ENCODE measurements at places on chromosomes 7 and 10.

- DNase-seq = no peak
Measured at GRCh38 chr7:55509322-55509721, 63.0 kb downstream of the VOPP1 start.

DNA sequence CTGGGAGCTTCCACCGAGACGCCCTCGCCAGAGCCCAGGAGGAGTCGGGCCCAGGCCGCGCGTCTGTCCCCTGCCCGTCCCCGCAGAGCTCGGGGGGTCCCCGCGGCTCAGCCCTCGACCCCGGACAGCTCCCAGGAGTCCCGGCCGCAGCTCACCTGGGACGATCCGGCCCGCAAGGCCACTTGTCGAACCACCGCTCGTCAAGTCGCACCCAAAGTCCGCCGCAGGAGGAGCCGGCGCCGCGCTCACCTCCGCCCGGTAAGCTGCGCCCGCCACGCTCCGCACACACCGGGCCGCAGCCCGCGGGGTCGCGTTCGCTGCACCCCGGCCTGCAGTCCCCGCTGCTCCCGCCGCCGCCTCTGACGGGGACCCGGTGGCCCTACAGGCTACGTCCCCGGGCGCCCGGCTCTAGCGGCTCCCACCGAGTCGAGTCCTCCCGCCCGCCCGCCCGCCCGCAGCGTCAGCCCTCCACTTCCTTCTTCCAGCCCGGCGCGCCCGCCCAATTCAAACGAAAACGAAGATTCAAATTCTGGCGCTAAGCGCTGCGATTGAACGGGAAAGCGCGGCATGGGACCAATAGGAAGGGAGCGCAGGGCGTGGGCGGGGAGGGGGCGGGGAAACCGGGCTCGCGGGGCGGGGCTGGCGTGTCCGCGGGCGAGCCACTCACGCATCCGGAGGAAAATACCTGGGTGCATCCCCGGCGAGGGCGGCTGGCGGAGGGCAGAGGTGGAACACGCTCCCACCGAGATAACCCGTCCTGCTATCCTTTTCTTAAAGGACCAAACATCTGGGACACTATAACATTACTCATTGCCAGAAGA, at the start of gene MKI67:
TSS of gene MKI67 (minus strand) at position 480 of the 821 bp plus-strand sequence. CDS start 756 bp downstream, outside the sequence.
- peak; percentile 76 for DNase-seq

DNA sequence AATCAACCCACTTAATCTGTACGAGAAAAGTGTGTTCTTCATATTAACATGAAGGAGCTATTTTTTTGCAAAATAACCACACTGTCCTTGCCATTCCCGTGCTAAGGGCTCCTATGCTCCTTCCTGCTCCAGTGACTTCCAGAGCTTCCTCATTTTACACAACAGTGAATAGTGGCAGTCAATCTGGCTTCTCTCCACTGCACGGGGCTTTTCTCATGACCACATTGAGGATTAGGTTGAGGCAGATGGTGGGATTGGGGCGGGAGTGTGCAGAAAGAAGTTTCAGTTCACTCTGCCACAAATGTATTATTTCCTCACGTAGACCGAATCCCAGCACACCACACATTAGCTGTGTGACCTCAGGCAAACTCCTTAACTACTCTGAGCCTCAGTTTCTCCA, 235.1 kb downstream of the ARHGAP12 start:
- DNase-seq = no peak

- DNase-seq = peak; percentile 51
Measured at GRCh38 chr7:70193514-70193913, 595.2 kb downstream of the AUTS2 start.

- no peak for DNase-seq
Measured at GRCh38 chr10:19256331-19256730, 207.7 kb downstream of the MALRD1 start.

GRCh38 chr10:24177636-24178035, 31.3 kb upstream of the KIAA1217 start:
- no peak for DNase-seq

GRCh38 chr10:34195364-34196057, 619.6 kb downstream of the PARD3 start:
- no peak for DNase-seq

DNA sequence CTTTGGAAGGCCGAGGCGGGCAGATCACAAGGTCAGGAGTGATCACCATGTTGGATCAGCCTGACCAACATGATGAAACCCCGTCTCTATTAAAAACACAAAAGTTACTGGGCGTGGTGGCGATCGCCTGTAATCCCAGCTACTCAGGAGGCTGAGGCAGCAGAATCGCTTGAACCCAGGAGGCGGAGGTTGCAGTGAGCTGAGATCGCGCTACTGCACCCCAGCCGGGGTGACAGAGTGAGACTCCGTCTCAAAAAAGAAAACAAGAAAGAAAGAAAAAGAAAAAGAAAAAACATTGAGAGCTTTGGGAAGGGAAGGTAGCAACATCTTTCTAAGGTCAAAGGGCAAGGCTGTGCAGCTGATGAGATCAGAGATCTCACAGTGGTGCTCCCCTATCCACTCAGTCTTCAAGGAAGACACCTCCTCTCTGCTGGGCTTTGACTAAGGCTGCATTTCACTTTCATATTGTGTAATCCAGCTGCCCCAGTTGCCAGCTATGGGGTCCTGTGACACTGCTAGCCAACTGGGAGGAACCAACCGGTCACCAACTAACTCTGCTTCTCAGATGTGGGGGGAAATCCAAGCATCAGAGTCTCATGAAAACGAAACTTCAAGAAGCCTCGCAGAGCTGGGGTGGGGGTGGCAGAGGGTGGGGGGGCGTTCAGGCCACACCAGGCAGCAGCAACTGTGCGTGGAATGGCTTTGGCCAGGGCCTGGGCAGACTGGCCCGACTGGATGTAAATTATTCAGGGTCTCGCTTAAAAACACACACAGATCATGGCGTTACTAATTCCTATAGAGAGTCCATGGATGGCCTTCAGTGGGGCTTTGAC, 1.5 kb downstream of the IL15RA start:
- DNase-seq = peak; percentile 26

DNA sequence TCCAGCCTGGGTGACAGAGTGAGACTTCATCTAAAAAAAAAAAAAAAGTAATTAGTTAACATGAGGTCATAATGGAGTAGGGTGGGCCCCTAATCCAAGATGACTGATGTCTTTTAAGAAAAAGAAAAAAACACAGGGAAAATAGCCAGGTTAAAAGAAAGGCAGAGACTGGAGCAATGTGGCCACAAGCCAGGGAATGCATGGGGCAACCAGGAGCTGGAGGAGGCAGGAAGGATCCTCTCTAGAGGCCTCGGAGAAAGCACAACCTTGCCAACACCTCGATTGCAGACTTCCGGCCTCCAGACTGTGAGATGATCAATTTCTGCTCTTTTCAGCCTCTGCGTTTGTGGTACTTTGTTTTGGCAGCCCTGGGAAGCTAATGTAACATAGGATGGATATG, 121.5 kb downstream of the ITIH5 start:
- no peak for DNase-seq

DNA sequence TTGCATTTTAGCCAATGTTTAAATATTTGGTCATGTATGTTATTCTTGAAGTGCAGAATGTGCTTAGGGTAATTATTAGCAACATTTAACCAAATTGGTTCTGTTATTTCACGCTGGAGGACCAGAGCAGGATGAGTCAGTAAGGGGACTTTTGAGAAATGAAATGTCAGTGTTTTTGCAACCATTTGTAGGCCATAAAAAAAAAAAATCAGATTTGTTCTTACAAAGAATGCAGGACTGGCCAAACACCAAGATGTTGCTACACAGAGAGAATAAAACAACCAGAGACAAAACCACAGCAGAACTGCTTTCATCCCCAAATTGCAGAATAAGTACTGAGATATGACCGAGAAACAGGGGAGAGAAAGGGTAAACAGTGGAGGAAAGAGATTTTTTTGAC, 62.1 kb downstream of the TPST1 start:
- peak; percentile 99 for DNase-seq

All from renal cortical epithelial cell (primary cell).